Lower lobe of right lung (tissue), 2 donors: ENCODE measurements at places on chromosomes 5 and 9.

- no peak for DNase-seq
Observed at GRCh38 chr5:60710362-60710761, 10.4 kb upstream of the DEPDC1B start.

- no peak for DNase-seq
Observed at GRCh38 chr9:68685770-68686169, 19.3 kb upstream of the PIP5K1B start.

- no peak for DNase-seq
Observed at GRCh38 chr9:120514405-120514804, 65.6 kb downstream of the CDK5RAP2 start.

- no peak for DNase-seq
Observed at GRCh38 chr5:93048858-93049257, 532.2 kb downstream of the NR2F1-AS1 start.

DNA sequence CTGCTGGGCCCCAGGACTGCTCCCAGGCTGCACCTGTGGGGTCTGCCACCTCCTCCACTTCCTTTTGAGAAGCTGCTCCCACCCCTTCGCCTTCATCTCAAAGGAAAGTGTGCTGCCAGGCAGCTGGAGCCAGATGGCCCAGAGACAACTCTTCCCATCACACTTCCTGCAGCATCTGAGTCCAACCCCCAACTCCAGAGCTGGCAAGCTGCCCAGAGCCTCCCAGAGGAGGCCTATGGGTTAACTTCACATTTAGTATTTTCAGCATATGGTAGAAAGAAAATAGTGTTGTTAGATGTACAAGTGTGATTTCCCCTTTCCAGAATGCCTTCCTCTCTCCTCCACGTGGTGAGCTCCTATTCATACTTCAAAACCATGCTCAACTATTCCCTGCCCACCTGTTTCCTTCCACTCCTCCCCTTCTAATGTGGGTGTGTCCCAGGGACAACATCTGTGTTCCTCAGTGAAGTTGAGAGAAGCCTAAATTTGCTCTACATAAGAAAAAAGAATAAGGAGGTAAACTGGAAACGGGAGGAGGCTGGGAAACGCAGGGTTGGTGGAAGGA is 38.6 kb upstream of the KCNMB1 start:
- no peak for DNase-seq

DNA sequence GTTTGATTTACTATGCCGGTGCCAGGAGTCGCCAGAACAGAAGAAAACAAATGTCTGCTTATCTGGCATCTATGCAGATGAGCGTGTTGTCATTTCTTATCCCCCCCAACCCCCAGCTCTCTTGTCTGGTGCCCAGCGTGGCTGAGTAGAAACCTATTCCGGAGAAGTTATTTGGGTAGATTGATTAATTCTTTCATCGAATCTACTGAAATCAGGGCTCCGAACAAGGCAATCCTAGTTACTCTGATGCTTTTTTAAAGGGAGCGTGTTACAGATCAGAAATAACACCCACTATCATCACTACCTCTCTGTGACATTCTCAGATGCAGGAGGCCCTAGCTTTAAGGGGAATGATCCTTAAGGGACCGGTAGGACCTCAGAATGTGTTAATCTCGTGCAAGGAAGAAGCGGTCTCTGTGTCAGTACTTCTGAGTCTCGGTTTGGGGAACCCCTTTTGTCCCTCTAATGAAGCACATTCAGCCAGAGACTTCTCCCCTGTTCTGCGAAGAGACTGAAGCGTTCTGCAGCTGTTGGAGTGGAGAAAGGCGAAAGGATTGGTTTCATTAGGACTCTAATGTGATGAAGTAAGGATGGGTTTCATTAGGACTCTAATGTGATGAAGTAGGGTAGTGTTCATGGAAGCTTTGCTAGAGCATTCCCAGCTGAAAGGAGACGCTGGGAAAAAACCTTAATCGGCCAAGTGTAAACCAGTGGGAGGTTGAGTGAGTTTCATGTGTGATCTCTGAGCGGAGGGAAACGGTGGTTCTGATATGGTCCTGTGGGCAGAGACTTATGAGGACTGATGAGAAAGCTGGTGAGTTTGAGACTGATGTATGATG is 1.5 kb downstream of the PIP5K1B start:
- no peak for DNase-seq

- no peak for DNase-seq
Observed at GRCh38 chr5:91027405-91028139, 355.5 kb downstream of the ARRDC3 start.

GRCh38 chr5:42306287-42306686 is 117.0 kb upstream of the GHR start:
- no peak for DNase-seq

DNA sequence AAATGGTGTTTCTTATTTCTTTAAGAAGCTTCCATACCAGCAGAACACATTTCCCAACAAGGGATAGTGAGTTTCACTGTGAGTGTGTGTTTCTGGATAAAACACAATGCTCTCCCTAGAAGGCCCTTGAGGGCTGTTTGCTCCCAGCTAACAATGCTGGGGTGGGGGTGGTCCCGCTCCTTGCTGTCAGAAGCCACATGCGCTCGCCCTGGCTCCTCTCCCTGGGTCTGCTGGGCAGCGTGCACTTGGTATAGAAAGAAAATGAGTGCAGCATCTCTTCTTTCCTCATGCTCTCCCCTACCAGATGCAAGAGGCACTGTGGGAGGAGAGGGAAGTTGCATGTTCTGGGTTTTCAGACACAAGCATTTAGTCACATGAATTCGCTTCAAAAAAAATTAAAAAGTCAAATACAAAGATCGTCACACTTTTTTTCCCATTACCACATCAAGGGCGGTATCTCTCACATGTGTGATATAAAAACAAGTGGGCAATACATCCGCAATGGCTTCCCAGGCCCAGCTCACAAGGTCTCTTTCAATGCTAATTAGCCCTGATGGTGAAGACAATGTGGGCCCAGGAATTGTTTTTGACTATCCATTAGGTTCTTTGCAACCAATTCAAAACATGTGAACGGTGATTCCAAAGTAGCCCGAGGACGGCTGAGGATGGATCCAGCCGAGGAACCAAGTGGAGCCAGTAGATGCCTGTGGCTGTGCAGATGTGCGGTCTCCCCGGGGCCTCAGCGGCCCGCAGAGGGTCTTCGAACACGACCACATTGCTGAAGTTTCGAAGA is 603.6 kb downstream of the IRX1 start:
- no peak for DNase-seq

DNA sequence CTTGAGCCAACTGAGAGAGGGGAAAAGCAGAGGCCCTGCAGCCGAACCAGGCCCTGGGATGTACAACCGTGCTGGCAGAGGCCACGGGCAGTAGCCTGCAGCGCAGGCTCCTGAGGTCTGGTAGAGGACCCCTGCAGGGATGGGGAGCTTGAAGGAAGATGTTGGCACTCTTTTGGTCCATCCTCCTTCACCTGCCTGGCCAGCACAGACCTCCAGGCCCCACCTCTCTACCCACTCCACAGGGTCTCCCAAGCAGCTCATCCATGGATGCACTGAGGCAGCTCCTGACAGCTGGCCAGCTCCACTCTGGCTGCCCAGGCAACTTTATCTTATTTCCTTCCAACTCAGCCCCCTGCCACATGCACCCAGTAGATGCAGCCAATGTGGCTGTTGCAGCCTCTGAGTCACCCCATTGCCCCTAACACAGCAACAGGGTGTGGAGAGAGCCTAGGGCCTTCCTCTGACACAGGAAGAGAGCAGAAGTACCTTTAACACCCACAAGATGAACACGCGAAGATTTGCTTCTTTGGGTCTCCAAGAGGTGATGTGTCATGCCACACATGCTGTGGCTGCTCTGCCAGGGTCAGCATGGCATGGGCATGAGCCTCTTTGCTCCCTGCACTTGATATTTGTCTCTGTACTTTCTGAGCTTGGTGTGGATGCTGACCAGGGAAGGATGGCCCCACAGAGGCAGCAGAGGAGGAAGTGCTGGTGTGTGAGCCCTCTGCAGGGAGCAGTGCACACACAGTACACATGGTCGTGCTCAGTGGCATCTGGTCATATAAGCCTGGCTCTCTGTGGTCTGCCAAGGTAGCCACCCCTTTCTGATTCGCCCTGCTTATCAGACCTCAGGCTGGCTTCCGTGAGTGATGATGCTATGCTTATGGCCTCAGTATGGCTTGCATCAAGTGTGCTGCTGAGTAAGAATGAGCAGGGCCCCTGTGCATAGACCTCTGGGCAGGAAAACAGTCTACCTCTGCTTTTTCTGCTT is 117.2 kb downstream of the NRG2 start:
- no peak for DNase-seq

DNA sequence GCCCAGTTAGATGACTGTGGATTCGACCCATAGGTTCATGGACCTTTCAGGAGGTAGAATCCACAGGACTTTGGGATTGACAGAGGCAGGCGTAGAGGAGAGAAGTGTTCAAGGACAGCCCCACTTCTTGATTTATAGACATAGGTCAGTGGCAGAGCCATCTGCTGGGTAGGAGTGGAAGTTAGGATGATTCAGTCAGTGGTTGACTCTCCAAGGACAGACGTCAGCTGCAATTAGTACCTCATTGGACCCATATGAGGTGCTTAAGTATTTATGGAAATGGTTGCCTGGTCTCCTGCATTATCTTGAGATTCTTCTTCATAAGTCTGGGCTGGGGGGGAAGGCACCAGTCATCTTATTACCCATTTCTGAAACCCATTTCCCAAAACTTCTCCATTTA is 70.9 kb downstream of the SH3RF2 start:
- DNase-seq = no peak

GRCh38 chr9:135815413-135815812 is 91.9 kb downstream of the CAMSAP1 start:
- no peak for DNase-seq

GRCh38 chr5:176770431-176770830 is 39.9 kb upstream of the UNC5A start:
- DNase-seq = no peak

DNA sequence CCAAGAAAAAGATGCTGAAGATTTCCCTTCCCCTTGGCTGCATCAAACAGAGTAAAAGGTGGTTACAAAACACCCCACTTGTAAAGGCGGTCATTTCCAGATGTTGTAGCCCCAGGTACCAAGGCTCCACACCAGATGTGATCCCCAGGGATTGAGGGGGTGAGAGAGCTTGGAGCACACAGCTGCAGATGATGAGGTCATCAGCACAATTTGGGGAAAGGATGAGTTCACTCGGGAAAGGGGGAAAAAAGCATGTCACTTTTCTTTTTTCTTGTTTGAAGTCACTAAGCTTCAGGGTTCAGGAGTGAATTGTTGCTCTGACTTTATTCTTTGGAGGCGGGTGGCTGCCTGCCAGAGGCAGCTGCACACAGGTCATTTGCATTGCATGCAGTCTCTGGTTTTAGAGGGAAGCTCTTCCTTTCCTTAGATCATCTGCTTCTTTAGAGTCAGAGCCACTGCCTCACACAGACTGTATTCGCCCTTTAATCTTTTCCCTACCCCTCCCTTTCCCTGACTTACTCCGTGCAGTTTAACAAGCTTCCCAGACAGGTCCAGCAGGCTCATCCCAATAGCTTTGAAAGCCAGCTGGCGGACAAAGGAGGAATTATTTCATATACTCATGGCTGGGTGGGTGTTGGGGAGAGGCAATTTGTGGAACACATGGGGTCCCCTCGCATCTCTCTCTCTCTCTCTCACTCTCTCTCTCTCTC is 409.3 kb upstream of the SLC24A2 start:
- no peak for DNase-seq

DNA sequence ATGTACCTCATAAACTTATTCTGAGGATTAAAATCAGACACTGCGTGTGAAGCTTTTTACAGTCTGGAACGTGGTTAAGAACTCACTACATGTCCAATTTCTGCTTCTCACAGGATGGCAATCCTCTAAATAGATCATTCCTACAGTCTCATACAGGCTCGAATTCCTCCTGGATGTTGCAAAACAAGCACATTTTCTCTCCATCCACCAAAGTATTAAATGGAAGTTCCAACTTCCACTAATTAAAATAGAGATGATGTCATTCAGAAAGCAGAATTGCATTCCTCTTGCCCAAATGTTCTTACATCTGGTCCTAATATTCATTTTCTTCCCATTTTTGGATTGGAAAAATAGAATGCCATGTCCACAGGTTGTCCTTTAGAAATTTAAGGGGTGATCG is 145.5 kb upstream of the PCA3 start:
- no peak for DNase-seq
